ENCODE measurements at places on chromosomes 4 and X.

- no peak for DNase-seq
Measured at GRCh38 chrX:132169554-132169953, 41.7 kb upstream of the FRMD7 start.

- DNase-seq, result no peak
Measured at GRCh38 chrX:41761702-41762101, 37.7 kb downstream of the GPR82 start.

DNA sequence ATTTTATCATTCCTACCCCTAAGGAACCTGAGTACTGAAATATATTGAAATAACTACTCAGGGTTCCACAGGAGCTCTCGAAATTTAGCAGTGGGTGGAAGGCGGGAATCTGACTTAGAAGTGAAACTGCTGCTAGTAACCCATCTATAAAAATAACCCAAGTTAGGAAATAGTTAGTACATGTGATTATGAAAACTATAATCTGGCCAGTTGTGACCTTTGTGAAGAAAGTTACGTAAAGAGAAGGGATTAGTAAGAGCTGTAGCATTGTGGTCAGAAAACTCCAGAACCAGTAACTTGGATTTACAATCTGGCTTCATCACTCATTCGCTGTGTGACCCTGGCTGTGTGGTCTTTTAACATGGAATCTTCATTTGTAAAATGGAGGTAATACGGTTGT lies 175.5 kb downstream of the RAPGEF2 start:
- DNase-seq, result no peak

- no peak for DNase-seq
Measured at GRCh38 chr4:181611033-181611711, 632.0 kb upstream of the TENM3 start.

DNA sequence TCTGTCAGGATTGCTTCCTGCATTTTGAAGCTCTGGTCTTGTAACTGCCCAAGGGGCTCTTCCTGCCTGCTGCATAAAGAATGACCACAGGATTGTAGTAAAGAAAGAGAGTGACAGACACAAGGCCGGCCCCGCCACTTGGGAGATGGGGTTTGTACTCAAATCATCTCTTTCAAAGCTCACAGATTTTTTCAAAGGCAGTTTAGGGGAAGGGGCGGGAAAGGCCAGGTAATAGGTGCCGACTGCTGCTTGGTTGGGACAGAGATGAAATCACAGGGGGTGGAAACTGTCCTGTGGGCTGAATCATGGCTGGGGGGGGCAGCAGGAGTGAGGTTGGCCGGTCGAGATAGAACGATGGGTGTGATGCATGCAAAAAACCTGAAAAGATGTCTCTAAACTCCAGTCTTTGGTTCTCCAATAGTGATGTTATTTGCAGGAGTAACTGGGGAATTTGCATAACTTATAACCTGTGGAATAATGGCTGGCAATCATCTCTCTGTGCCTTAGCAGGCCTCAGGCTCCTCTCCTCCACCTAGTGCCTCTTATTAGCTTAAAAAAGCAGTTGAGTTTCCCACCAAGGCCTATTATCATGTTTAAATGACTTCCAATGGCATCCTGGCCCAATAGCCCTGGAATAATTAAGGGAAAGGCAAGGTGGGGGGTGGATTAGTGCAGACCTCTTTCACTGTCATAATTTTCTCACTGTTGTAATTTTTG lies 778.4 kb upstream of the FRG1 start:
- DNase-seq, result no peak

DNA sequence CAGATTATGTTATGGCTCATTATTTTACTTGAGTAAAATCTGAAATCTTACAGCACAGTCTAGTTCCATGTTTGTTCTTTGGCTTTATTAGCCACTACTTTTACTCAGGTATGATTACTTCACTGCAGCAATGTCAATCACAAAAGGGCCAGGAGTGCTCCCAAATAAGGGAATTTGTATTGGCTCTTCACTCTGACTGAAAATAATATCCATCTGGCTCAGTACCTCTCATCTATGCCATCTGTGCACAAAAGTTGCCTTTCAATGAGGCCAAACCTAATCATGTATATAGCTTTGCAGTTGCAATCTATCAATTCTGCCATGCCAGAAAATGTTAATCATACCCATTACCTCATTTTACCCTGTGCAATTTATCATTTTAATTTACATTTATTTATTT lies 161.1 kb downstream of the TECRL start:
- DNase-seq, result no peak

GRCh38 chr4:88908521-88908920 lies 148.5 kb downstream of the FAM13A start:
- DNase-seq, result no peak

DNA sequence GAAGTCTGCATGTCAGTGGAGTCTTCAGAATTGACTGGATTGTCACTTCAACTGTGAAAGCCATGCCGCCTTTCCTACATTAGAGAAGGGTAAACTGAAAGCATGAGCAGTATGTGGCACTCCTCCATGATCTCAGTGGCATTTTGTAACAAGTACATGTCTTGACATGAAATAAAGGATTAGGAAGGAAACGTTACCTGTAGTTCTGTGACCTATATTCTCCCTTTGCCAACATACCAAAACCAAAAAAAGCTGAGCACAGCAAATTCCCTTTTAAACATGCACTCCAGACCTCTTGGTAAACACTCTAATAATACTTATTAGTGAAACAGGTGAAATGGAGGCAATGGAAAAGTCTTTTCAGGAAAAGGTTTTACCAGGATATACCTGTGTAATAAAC lies 344.2 kb downstream of the GRIA2 start:
- no peak for DNase-seq

- DNase-seq, result no peak
Measured at GRCh38 chr4:83093060-83093640, 21.4 kb downstream of the PLAC8 start.

DNA sequence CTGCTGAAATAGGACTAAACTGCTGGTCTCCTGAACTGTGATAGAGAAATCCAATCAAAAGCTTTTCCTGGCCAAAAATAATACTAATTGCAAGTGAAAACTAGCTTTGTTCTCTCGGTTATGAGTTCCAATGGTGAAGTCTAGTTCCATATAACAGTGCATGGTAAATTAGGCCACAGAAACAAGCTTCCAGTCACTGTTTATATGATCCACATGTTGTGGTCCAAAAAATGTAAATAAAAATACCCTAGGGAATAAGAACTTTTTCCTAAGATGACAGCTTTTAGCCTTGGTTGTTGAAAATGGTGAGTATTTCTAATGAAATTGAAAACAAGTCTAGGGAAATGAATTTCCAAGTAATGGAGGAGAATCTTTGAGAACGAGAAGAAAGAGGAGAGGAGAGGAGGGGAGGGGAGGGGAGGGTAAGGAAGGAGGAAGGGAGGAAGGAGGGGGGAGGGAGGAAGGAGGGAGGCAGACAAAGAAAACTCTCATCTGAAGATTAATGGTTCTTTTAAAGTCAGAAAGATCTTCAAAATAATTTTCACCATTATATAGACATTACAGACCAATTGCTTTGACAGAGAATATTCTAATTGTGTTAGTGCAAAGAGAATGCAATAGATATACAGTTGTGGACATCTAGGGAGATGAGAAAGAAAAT lies 26.1 kb downstream of the PALLD start:
- DNase-seq, result no peak

- peak; percentile 50 for DNase-seq
Measured at GRCh38 chrX:110341189-110342035, 17.2 kb upstream of the RTL9 start.

GRCh38 chr4:102815981-102816380 lies 11.4 kb downstream of the UBE2D3 start:
- DNase-seq, result no peak

GRCh38 chr4:31183256-31183655 lies 463.1 kb downstream of the PCDH7 start:
- DNase-seq, result no peak

GRCh38 chrX:67721321-67721720 lies 177.5 kb downstream of the AR start:
- DNase-seq, result no peak

- DNase-seq, result no peak
Measured at GRCh38 chrX:9619581-9619980, 146.1 kb downstream of the GPR143 start.

- DNase-seq, result peak; percentile 21
Measured at GRCh38 chrX:53717205-53717604, 30.7 kb upstream of the HUWE1 start.

DNA sequence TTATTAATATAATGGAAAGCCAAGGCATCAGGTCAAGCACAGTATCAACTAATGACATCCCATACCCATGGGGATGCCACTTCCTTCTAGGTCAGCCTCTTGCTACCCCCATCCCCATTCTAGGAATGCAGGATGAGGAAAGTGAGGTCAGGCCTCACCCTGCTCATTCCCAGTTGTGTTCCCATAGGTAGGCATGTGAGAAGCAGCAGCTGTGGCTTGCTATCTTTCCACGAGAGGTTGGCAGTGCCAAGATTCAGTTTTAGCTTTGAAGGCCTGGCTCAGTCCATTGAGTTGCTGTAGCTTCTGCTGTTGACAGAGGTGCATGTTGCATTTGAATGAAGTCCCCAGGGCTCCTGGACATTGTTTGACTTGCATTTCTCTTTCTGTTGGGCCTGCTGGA lies 15.5 kb downstream of the LONRF3 start:
- DNase-seq, result no peak

DNA sequence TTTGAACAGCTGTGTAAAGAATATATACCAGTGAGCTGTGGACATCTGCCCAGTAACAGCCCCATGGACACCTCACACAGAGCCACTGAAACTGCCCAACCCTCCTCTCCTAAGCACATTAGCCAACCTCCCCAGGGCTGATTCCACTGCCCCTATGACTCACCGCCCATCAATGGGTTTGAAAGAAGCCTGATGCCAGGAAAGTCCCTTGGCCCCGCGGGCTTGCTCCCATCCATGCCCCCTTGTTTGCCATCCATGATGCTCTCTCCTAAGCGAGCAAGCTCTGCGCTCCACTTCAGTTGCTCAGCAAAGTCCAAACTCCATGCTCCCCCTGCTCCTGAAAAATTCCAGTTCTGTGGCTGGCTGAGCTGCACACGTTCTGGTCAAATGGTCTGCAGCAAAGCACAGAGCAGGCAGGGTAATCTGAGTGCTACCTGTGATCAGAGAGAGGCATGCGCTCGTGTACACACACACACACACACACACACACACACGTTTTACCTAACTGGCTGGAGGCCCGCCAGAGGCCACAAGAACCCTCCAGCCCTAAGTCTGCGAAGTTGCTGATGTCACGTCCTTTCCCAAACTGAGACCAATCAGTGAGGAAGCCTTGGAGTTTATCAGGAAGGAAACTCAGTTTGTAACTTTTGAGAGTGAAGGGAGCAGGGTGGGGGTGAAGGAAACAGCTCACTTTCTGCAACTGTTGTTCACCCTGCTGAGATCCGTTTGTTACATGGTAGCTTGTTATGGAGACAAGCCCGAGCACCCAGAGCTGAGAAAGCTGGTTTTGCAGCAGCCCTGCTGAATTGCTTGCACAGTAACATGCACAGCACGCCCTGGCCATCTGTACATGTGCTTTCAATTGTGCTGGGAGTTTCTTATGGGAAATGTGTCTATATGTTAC lies at the start of gene ASB9:
Gene ASB9 (minus strand): TSS at position 466 of the 904 bp plus-strand sequence. CDS start 209 bp downstream, at position 257.
- DNase-seq, result peak; percentile 78

- no peak for DNase-seq
Measured at GRCh38 chrX:71244359-71245128, 9.4 kb downstream of the ZMYM3 start.

- no peak for DNase-seq
Measured at GRCh38 chr4:149735796-149736195, 79.8 kb downstream of the IQCM start.

DNA sequence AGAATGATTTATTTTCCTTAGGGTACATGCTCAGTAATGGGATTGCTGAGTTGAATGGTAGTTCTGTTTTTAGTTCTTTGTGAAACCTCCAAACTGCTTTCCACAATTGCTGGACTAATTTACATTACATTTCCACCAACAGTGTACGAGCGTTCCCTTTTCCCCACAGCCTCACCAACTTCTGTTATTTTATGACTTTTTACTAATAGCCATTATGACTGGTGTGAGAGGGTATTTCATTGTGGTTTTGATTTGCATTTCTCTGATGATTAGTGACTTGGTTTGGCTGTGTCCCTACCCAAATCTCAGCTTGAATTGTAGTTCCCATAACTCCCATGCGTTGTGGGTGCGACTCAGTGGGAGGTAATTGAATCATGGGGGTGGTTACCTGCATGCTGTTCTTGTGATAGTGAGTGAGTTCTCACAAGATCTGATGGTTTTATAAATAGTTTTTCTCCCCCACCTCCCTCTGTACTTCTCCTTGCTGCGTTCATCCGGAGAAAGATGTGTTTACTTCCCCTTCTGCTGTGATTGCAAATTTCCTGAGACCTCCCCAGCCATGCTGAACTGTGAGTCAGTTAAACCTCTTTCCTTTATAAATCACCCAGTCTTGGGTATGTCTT lies 95.1 kb downstream of the GBA3 start:
- DNase-seq, result no peak

DNA sequence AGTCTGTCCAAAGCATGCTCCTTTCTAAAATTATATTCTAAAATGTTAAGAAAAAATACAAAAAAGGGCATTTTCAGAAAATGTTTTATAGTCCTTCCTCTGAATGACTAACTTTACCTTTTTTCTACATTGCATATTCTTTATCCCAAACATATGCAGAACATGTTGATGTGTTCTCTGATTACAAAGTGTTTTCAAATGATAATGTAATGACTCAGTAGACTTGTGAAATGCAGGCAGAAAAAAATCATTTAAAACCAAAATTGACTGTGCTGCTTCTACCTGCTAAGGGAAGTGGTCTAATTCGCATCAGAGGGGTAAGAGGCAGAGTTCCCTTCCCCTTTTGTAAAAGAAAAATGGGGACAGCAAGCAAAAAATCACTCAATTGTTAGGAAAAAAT lies 22.7 kb upstream of the YTHDC1 start:
- DNase-seq, result no peak

DNA sequence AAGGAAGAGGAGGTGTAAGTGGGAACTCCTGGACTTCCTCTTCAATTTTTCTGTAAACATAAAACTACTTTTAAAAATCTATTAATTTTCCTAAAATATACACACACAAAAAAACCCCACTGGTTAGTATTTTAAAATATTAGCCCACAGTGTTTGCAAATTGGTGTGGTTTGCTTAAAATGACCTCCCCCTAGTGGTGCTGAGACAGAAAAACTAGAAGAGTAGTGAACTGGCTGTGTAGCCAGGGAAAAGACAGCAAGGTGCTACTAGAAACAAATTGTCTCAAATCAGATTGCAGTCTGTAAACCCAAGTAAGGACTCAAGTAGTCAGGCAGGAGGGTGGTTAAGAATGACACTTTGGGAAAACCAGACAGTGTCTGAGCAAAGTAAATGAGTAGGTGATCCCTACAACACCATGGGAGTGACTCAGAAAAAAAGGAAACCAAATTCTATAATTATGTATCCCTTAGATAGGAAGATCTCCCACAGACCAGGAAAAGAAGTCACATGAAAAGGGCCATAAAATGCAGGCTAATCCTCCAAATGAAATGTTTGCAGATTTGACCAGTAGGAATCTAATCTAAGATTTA lies 26.0 kb downstream of the AMTN start:
- peak; percentile 24 for DNase-seq

GRCh38 chr4:148108766-148109165 lies 333.4 kb downstream of the NR3C2 start:
- DNase-seq, result no peak

- DNase-seq, result no peak
Measured at GRCh38 chr4:168723569-168723968, 226.7 kb downstream of the PALLD start.

GRCh38 chrX:119423631-119424030 lies 24.5 kb downstream of the SLC25A43 start:
- DNase-seq, result no peak

GRCh38 chrX:118679290-118679689 lies 48.1 kb upstream of the IL13RA1 start:
- DNase-seq, result no peak
